ENCODE measurements at places on chromosomes 12 and 14.

- DNase-seq = no peak
These were observed 9.2 kb downstream of the KRT1 start for GRCh38 chr12:52670961-52671360.

GRCh38 chr14:64474698-64475097 is 9.4 kb downstream of the AKAP5 start:
- no peak for DNase-seq

DNA sequence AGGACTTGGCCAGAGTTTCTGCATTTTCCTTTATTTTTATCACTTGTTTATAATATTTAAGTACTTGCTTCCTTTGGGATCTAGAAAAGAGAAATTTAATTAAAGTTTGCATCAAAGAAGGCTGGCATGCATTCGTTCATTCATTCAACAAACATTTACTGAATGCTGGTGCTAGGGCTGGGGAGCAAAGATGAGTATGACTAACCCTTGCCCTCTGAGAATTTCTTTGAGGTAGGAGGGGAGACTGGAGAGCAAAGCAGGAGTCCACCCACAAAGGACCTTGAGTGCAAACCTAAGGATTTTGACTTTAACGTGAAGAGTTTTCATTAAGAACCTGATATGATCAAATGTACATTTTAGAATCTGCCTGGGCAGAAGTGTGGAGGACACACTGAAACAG is 16.1 kb upstream of the NT5DC3 start:
- DNase-seq = no peak

DNA sequence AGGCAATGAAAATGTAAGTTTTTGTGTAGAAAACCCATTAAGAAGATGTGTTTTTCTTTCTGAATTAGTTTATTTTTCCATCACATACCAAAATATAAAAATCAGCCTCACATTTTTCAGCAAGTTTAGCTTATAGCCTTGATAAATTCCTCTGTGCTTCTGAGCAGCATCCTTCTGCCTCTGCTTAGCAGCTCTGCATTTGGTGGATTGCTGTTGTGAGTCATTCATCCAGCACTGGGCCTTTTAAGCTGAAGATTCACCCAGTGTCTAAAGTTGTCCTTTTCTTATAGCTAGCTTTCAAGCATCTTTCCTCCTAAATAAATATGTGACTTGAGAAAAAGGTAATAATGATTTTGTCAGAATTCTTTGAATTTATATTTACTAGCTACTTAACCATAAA is 206.1 kb downstream of the PCNX1 start:
- no peak for DNase-seq

- DNase-seq = no peak
These were observed 759.9 kb upstream of the FLRT2 start for GRCh38 chr14:84770030-84770429.

- DNase-seq = no peak
These were observed 182.0 kb downstream of the DPF3 start for GRCh38 chr14:72711936-72712335.

GRCh38 chr14:23435543-23436326 is at the start of gene MYH7:
MYH7 (minus strand) TSS chr14:23435660; CDS start chr14:23433732, 1,928 bp downstream.
- no peak for DNase-seq

- DNase-seq = no peak
These were observed 16.5 kb upstream of the OR10AD1 start for GRCh38 chr12:48219631-48220030.

GRCh38 chr14:26596543-26597061 is 1.2 kb downstream of the NOVA1 start:
- no peak for DNase-seq

GRCh38 chr14:64509036-64509435 is 4.5 kb downstream of the ZBTB1 start:
- DNase-seq = peak; percentile 53

DNA sequence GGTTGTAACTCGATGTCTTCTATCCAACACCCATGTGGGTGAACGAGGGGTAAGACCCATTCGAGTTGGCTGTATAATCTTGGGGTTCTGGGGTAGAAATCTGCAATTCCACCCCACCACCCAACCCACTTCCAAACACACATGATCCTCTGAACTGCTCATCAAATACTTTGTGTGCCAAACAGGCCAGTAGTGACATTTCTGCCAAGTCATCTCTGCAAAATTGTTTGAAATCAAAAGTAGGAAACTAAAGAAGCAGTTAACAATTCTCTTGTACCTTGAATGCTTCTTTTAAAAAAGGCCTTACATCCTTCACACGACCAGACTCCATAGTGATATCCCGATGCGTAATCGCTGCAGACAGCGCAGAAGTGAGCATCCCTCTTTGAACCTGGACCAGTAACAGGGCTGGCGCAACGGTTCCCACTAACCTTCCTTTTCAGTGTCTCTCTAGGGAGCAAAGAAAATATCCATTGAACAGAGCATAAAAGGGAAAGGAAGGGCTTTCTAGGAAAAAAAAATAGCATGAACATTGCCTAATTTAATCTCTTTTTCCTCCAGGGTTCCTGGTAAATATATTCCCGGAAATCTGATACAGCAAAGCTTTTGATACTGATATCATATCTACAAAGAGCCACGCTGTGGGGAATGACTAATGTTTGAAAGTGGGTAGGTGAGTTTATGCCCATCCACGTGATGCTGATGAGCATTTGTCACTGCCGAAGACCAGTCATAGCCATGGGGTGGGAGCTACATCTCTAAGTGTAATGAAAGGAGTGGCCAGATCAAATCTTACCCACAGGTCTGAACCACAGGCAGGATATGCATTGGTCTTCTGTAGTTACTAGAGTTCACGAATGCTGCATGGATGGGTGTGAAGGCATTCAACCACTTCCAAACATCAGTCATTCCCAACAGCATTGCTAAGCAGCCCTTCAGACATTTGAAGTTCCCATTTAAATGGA is 14.2 kb downstream of the ESR2 start:
- no peak for DNase-seq

- DNase-seq = no peak
These were observed 21.8 kb downstream of the MGAT4C start for GRCh38 chr12:86234316-86234855.

DNA sequence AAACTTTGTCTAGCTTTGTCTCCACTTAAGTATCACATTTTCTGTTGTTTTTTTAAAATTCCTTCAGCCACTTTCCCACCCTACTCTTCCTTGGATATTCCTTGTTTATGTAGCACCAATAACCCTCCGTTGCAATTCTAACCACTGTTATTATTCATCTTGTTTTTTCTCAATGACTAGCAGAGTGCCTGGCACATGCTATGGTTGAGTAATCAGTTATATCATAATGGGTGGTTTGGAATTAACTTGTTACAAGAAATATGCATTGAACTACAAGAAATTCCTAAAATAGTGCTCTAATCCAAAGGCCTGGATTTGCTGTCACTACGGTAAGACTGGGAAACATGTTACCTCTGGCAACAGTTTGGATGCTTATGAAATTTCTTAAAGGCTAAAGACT is 756.6 kb downstream of the NOVA1 start:
- DNase-seq = no peak

DNA sequence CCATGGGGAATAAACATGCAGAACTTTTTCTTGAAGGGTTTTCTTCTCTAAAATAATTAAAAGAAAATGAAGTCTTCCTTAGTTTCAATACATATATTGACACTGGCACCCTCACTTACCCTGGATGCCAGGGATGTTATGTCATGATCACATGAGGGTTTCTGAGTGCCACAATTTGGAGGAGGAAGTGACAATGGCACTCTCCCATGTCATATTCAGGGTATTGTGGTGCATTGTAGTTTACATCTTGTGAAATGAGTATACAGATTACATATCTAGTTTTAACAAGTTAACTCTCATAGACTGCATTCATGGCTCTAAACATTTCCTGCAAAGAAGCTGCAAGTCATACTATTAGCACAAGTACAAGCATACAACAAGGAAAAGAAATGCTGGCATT is 37.7 kb downstream of the CCDC177 start:
- no peak for DNase-seq

DNA sequence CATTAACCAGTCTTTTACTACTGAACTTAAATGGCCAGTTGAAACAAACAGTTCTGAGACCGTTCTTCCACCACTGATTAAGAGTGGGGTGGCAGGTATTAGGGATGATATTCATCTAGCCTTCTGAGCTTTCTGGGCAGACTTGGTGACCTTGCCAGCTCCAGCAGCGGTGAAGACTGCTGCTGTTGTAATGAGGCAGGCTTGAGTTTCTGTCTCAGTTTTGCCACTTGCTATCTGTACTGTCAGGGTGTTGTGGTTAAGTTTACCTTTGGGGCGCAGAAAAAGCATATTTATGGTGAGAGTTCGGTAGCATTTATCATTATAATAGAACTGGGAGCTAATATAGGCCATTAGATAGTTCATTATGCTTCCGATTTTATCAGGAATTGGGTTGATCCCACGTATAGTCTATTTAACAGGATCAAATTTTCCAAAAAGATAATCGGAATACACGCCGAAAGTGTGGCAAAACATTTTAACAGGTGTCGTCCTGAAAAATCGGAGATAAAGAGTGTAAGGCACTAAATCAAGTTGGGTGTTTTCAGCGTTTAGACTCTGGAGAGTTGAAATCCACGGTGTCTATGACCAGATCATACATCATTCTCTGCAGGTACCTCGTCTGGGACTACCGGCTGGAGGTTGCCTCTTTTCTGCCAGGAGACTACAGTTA is 688 bp upstream of the NECAP1 start:
- DNase-seq = no peak

GRCh38 chr14:77041881-77042545 is 13.5 kb upstream of the IRF2BPL start:
- DNase-seq = no peak

GRCh38 chr12:69343357-69343756 is 4.8 kb upstream of the LYZ start:
- no peak for DNase-seq

- no peak for DNase-seq
These were observed 81.6 kb downstream of the PLEKHG7 start for GRCh38 chr12:92784356-92784755.

GRCh38 chr12:4259099-4259498 is 14.5 kb upstream of the CCND2 start:
- no peak for DNase-seq

DNA sequence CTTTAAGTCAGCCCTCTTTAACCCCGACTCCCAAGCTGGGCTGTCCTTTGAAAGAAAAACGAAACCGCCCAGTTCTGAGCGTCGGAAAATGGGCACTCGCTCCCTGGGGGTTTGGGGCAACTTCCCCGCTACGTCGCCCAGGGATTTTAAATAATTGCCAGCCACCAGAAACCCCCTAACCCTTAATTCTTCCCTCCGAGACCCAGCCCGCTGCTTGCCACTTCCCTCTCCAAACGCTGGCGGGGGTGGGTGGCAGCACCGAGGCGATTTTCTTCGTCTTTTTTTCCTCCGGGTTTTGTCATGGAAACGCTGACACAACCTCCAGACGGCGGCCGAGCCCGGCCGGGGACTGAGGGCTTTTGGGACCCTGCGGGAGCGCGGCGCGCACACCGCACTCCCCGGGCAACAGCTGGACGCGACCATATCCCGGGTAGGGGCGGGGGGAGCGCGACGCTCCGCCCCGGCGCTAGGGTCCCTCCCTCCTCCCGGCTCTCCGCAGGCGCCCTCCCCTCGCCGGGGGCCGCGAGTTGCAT is at the start of gene CHST11:
Gene CHST11 (plus strand): TSS at position 532 of the 533 bp plus-strand sequence.
- DNase-seq = peak; percentile 48

DNA sequence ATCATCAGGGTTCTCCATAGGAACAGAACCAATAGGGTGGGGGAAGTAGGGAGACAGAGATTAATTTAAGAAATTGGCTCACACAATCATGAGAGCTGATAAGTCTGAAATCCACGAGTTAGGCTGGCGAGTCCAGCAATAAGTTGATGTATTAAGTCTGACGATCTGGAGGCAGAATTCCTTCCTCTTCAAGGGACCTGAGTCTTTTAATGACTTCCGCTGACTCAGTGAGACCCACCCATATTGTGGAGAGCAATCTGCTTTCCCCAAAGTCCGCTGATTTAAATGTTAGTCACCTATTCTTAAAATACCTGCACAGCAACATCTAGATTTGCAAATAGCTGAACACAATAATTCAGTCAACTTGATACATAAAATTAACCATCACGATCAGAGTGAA is 97.8 kb downstream of the SPTSSA start:
- DNase-seq = no peak

DNA sequence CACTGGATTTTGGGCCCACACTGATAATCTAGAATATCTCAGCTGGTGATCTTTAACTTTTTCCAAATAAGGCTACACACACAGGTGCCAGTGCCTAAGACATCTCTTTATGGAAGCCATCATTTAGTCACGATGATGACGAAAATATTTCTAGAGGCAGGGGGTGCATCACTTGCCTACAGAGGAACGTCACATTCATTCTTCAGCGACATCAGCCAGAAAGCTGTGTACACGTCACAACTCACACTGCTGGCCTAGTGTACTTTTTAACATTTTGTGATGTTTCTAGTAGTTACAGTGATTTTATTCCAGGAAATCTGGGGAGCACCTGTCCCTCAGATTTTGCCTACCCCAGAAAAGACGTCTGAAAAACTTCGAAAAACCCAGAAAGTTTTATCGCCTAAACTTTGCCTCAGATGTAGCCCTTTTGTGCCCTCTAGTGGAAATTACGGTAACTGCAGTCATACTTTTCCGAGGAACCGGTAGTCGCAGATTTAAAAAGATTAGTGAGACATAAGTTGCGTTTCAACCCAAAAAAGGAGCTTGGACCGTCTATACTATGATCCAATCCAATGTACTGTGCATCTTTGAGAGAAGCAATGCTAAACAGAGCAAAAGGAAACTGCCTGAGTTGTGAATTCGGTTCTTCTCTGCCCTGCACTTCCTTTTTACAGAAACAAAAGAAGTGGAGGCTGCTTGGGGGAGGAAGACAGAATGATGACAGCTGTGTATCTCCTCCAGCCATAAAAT is 64.3 kb upstream of the STON2 start:
- no peak for DNase-seq

- no peak for DNase-seq
These were observed 963 bp upstream of the TINF2 start for GRCh38 chr14:24243336-24243836.

DNA sequence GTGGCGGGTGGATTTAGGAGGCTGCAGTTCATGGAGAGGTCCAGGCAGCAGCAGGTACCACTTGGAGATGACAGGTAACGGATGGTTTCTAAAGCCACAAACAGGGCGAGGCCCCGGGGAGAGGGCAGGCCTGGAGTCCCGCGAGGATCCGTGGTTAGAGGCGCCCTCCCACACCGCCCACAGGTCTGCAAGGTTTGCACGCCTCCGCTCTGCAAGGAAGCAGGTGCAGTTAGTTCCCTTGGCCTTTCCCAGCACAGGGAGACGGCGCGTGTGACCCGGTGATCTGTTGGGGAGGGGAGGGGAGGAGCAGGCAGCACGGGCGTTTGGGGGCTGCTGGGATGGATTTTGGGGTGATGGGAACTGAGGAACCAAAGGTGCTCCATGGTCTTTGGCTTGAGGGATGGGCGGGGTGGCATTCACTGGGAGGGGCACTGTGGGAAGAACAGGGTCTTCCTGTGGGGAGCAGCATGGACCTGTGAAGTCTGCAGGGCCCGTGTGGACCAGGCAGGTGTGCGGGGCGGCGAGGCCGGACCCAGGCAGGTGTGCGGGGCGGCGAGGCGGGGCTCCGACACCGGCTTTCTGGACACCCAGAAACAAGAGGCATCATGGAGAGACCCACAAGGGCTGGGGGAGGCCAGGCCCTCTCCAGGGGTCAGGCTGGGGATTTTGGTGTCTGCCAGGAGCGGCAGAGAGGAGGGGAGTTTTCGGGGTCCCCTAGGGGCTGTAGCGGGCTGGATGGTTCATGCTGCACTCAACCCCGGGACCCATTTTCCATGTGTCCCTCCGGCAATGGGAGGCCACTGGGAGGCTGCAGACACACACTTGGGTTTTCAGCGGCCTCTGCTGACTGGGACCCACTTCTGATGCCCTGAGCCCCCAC is 29.1 kb downstream of the NOC4L start:
- DNase-seq = no peak
